ENCODE measurements at places on chromosomes 1 and 21.

DNA sequence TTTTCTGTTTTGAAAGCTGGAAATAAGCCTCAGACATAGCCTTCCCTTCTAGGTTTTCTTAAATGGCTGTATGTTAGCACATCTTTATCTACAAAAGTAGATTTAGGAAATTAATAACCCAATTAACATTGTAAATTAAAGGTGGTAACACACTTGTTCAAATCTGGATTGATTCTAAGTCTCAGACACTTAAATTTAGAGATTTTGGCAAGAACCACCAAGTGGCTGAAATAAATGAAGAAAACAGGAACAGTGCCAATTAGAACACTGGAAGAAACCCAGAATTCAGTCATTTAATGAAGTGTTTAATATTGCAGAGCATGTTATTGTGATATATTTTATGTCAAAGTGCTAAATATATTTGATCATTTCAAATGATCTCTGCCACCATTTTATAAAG lies 628.2 kb downstream of the USP25 start:
- no peak for DNase-seq

- no peak for DNase-seq
These were observed 20.4 kb downstream of the ARHGEF19 start for GRCh38 chr1:16191916-16192546.

DNA sequence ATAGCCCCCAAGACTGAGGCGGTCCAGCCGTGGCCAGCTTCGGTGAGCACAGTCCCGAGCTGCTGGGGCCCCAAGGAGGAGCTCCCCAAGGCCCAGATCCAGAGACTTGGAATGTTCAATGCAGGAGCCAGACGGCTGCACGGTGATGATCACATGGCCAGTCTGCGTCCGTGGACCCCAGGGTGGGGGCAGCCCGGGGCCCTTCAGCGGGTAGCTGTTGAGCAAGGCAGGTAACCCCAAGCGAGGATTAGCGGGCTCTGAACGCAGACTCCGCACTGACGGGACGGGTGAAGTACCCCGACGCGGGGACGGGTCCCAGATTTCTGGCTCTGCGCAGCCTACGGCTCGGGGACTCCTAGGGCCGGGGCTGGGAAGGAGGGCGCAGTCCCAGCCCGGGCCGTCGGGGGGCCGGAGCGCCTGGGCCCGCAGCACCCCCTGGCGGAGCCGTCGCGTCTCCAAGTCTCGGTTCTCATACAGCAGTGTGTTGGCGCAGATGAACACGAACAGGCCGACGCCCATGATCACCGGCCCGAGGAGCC lies 2.7 kb downstream of the TMEM200B start:
- no peak for DNase-seq

DNA sequence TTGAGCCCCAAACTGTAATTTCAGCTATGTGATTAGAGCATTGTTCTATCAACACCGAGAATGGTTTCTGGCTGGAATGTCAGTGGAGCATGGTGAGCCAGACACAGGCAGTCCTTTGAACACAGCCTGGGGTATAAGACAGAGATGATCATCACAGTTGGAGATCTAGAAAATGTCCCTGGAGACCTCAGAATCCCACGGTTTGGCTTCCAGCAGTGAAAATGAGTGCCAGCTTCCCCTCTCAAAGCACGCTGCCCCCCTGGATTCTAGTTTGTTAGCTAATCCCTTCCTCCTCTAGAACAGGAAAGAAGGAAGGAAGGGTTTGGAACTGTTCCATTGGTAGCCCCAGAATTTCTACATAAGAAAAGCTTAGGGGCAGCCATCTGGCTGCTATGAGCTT lies 59.9 kb upstream of the JAK1 start:
- DNase-seq = no peak

- no peak for DNase-seq
These were observed 8.4 kb downstream of the MTF2 start for GRCh38 chr1:93087532-93087931.

GRCh38 chr1:42350086-42350485 lies 15.1 kb upstream of the FOXJ3 start:
- DNase-seq = no peak

DNA sequence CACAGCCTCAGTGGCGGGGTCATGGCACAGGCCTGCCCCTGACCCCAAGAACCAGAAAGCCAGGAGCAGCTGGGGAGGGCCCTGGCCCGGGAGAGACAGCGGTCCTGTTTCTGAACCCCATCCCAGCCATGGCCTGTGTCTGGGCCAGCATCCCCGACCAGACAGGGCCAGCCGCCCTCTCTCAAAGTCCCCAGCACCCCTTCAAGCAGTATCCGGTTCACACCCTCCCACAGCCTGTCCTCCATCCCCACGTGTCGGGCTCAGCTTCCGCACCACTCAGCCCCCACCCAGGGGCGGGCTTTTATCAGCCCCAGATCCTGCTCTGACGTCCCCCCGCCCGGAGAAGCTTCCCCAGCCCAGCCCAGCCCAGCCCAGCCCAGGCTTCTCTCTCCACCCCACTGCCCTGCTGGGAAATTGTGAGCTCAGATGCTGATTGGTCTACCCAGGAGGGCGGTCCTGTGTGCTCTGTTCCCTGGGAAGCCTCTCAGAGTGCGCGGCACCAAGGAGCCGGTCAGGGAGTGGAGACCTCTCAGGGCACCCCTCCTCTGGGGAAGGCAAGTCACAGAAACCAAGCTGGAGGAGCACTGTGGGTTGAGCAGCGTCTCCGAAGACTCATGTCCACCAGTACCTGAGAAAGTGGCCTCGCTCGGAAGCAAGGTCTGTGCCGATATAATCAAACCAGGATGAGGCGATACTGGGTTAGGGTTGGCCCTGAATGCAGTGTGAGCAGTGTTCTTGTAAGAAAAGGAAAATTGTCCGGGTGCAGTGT lies 4.7 kb upstream of the FAAP20 start:
- peak; percentile 94 for DNase-seq

- DNase-seq = peak; percentile 92
These were observed 12.9 kb upstream of the FYB2 start for GRCh38 chr1:56831871-56832693.

DNA sequence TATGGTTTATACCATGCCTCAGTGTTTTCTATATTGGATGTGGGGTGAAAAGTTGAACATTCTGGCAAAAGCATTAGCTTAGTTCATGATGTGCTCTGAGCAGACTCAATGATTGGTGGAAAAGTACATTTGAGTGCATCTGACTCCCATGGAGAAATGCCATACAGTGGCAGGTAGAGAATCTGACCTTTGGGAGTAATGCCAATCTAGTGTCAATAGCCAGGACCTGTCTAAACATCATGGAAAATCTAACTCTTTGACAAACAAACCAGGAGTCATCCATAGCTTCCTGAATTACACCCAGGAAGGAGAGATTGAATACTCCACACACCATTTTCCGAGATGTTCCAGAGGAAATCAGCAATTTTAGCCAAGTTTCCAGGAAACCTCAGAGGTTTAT lies 51.0 kb downstream of the XCL1 start:
- DNase-seq = no peak

DNA sequence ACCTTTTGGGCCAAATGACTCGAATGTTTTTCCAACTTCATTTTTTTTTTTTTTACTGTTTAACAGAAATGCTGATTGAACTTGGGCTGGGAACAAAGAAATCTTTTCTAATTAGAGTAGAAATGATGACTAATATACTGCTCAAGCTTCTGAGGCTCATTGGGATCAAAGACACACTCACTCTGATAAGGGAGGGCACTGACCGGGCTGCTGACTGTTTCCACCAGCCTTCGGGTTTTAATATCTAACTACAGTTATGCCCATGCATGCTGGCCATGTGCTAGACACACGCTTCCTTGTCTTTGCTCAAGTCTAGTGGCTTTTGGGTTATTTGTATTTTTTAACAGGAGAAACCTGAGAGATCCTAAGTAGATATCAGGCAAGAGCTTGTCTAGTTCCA lies 16.8 kb downstream of the ZBTB18 start:
- DNase-seq = no peak

GRCh38 chr1:20507248-20507563 lies 745 bp downstream of the MUL1 start:
- DNase-seq = no peak

GRCh38 chr1:210376836-210377372 lies 48.2 kb downstream of the HHAT start:
- DNase-seq = no peak
